ENCODE measurements at places on chromosomes 3 and 15.
A peak's percentile ranks its signal among the peaks of the same experiment; 100 is the strongest.

- DNase-seq = peak; percentile 81
Observed at GRCh38 chr15:52100807-52101442, 11.7 kb downstream of the BCL2L10 start.

DNA sequence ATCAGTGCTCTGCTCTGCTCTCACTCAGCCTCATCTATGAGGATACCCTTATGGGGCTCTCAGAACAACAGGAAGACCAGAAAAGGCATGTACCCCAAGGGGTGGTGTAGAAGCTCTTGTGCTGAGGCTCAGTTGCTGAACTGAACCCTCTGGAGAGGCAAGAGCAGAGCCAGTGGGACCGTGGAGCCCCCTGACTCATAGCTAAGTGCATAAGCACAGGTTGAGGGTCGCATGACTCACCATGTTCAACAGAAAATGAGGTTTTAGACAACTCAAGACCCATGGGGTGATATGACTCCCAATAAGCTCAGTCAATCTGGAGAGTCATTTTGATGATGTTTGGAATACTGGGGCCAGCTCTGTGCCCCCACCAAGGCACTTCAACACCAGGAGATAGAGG, 37.3 kb downstream of the CRYGS start:
- no peak for DNase-seq

GRCh38 chr15:75727851-75728715, 15.4 kb upstream of the CSPG4 start:
- DNase-seq = no peak

DNA sequence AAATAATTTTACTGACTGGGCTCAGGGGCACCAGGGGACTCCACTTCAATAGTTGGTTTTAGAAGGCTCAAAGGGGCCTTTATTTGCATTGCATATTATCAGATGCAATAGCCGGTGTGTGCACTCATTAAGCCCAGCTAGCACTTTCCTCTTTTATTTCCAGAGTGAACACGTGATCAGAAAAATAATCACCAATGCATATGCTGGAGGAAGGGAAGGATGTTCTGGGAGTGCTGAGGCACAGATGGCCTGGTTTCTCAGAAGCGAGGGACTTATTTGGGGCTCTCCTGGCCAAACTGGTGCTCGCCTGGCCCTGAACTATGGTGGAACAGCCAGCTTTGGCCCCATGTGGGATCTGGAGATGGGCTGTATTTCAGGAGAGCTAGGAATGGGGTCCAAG, 60.4 kb upstream of the SEC13 start:
- DNase-seq = no peak

DNA sequence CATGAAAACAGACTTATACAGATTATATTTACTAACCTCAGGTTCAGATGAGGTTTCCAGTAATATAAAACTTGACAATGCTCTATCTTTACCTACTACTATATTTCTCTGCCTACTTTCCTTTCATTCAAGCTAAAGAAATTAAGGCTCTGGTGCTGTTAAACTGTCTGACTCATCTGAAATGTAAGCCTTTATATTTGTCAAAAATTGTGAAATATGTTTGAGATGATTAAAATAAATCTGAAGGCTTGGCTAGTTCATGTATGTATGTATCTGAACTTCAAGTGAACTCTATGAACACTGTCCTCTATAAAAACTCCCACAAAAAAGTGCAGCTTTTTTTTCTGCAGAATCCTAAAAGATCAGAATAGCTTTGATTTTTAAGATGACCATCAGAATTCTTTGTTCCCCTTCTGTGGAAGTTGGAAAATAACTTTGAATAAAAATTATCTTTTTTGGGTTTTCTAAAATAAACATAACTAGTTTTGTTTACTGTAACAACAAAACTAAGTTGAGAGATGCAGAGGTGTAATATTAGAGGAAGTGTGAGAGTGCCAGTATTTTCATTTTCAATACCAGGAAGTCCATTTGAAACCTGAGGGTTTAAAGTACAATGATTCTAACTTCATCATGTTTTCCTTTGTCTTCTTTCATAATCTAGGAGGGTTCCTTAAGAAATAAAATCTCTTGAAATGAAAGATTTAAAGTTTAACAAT, 42.2 kb downstream of the ILDR1 start:
- DNase-seq = peak; percentile 55

DNA sequence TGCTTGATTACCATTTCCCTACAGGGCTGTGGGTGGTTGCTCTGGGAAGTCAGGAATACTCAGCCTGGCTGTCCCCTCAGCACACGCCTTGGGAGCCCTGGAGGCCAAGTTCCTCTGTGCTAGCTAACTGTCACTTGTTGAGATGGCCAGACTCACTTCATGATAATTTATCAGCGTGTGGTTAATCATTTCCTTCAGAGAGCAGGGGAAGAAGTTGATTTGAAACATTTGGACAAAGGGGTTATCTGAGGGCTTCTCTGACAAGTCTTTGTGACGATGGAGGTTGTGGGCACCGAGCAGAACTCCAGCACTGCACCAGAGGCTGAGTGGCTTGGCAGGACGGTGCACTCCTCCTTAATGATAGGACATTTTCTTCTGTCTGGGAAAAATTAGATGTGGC, 61.9 kb downstream of the WHAMM start:
- DNase-seq = no peak

DNA sequence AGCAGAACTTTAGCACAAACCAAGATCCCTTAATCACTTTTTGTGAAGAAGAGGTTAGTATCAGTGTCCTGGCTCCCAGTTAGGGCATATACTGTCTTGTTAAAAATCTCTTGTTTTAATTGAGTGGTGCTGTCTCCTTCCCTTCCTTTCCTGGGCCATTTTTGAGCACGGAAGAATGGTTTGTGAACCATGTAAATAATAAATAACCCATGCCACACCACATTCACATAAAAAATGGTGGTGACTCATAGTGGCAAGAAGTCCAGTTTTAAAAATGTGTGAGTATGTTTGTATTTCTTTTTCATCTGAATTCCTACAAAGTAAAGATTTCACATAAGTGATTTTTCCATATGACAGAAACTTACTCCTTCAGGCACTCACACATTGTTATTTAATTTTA, 59.1 kb upstream of the SPRED1 start:
- no peak for DNase-seq

DNA sequence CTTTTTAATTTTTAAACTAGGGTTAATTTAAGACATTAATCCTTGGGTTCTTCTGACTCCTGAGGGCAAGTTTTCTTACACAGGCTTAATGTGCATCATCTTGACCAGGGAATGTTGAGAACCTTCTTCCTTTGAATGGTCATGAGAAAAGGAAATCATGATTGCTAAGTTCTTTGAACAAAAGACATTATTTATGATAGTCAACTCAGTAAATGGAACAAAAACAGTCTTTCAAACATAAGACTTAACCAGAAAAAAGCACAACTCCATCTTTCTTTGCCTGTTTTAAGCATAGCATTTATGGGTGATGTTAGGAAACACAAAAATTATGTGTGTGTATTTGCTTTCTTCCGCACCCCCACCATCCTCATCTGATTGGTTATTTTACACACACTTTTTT, 5.4 kb downstream of the TLNRD1 start:
- DNase-seq = no peak

DNA sequence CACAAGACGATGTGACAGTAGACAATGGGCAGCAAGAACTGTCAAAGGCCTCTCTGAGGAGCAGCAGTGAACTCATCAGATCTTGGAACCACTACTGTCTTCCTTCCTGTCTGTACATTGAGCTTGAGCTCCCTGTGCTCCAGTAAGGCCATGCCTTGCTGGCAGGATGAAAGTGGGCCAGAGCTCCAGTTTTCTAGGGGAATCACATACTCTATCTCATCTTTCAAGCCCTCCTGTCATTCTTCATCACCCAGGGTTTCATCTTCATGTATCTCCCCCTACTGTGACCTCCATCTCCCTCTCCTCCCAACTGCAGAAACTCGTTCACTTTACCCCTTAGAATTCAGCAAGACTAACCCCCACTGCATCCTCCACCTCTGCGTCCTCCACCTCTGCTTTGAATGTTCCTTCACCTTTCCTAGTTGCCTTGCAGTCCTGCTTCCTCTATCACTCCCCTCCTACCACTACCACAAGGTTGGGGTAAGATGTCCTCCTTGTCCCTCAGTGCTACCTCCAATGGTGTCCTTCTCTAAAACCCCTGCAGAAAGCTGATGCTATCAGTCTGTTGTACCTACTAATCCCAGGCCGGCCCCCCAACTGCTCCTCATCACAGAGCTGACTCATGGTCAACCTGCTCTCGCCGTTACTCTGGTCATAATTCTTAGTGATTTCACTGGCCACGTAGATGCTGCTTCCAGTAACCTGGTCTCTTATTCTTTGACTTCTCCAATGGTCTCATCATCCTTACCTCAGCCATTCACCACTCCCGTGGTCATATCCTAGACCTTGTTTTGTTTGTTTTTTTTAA, 22.3 kb downstream of the NKIRAS1 start:
- DNase-seq = no peak

DNA sequence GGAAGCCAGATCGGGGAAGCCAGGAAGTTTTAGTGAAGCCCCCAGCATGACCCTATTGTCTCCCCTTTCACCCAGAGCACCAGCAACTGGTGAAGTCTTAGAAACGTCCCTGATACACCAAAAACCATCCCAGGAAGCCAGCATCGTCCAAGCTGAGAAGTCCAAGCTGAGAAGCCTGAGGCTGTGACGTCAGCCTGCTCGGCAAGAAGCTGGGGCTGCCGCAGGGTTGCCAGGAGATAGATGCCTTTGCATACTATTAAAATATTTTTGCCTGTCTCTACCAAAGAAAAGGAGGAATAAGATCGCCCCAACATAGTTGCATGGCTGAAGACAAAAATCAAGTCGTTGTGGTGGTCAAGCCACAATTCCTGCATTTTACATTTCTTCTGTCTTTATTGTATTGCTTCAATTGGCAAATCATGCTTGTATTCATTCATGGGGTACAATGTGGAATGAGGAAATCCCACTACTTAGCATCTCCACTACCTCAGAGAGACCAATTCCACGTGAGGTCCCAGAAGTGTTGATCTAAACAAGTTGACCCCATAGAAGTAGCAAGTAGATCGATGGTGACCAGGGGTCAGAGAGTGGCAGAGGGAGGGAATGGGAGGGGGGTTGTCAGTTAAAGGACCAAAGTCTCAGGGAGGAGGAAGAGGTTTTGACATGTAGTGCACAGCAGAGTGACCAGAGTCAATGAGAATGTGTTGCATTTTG, 19.6 kb upstream of the EMC3 start:
- DNase-seq = no peak

- no peak for DNase-seq
Observed at GRCh38 chr3:195897853-195898415, 10.4 kb downstream of the TNK2 start.

DNA sequence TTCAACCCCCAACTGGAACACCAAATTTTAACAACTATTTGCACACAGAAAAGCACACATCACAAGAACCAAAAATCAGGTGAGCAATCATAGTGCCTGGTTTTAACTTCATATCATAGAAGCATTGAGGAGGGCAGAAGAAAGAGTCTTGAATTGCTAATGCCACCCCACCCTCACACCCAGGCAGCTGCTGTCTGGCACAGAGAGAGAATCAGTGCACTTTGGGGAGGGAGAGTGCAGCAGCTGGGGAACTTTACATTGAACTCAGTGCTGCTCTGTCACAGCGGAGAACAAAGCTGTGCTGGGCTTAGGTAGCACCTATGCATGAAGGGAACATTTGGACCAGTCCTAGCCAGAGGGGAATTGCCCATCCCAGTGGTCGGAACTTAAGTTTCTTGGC, 76.0 kb upstream of the KBTBD8 start:
- DNase-seq = no peak

- no peak for DNase-seq
Observed at GRCh38 chr3:57109437-57110199, 49.2 kb downstream of the SPATA12 start.

GRCh38 chr3:113897373-113897777, 50.4 kb upstream of the ZDHHC23 start:
- DNase-seq = peak; percentile 27

DNA sequence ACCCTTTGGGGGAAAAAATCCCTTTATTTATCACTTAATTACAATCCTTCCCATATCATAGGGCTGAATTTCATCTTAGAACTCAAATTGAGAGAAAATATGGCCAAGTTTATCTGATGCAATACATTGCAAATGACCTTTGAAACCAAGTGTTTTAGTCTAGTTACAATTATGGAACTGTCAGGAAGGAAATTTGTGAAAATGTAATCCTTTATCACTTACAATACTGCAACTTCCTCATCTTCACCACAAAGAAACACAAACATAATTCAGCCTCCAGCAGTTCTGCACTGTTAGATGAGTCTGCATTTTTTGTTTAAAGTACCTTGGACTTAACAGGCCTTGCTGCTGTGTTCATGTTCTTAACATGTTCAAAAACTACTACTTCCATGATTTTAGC, 4.6 kb downstream of the CCPG1 start:
- DNase-seq = peak; percentile 24

DNA sequence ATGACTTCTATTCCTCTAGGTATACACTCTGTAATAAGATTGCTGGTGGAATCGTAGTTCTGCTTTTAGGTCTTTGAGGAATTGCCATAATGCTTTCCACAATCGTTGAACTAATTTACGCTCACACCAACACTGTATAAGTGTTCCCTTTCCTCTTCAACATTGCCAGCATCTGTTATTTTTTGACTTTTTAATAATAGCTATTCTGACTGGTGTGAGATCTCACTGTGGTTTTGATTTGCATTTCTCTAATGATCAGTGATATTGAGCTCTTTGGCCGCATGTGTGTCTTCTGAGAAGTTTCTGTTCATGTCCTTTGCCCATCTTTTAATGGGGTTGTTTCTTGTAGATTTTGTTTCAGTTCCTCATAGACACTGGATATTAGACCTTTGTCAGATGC, 12.8 kb downstream of the NXPE3 start:
- no peak for DNase-seq

- DNase-seq = peak; percentile 85
Observed at GRCh38 chr3:43894176-43895049, 203.7 kb downstream of the ABHD5 start.

Measured in umbilical cord (tissue), 2 donors.